ENCODE measurements at places on chromosomes 6 and 20. TPM values are rescaled to one million over a fixed set of nuclear protein-coding genes. Genes with fewer than 3 reads are reported as not detected.

DNA sequence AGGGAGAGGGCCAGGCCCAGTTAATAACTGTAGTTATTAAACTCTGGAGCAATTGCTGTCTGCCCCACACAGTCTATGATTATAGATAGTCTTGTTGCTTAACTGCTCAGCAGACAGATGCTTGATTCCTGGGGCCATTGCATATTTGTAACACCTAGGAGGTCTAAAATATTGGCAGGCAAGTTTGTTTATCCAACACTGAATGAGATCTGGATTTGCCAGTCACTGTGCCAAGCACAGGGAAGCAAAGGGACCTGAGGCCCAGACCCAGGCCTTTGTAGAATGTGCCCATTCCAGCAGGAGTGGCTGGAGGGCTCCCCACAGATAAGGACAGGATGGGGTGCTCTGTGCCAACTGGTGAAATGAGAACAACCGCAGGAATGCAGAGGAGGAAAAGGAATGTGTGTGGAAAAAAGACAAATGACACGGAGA is 17.6 kb upstream of the ENTPD6 start:
- H3K27ac ChIP-seq: peak overlapping the region; percentile 76
- H3K4me3 ChIP-seq: no peak overlapping the region
- no peaks in the 10 kb centered on the region for H3K27me3 ChIP-seq
- H3K36me3 ChIP-seq: no peaks in the 10 kb centered on the region

SMIM13 gene
- 17.6 TPM for total RNA-seq

DNA sequence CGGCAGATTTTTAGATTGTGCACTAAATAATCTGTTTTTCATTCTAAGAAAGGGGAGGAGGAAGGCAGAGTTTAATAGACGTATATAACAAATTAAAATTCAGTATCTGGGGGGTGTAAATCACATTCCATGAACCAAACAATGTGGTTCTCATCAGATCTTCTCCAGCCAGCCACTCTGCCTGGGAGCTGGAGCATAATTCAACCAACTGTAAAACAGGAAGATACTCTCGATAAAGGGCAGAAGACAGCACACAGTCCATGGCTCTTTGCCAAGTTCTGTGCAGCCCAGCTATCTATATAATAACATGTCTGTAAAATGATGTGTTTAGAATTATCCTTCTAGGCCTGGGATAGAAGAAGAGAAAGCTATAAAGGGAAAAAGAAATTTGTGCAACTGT is 289.9 kb upstream of the ZFP64 start:
- H3K27me3 ChIP-seq: no peaks in the 10 kb centered on the region
- no peaks in the 10 kb centered on the region for H3K4me1 ChIP-seq
- H3K36me3 ChIP-seq: no peaks in the 10 kb centered on the region
- H3K27ac ChIP-seq: no peak overlapping the region

DNA sequence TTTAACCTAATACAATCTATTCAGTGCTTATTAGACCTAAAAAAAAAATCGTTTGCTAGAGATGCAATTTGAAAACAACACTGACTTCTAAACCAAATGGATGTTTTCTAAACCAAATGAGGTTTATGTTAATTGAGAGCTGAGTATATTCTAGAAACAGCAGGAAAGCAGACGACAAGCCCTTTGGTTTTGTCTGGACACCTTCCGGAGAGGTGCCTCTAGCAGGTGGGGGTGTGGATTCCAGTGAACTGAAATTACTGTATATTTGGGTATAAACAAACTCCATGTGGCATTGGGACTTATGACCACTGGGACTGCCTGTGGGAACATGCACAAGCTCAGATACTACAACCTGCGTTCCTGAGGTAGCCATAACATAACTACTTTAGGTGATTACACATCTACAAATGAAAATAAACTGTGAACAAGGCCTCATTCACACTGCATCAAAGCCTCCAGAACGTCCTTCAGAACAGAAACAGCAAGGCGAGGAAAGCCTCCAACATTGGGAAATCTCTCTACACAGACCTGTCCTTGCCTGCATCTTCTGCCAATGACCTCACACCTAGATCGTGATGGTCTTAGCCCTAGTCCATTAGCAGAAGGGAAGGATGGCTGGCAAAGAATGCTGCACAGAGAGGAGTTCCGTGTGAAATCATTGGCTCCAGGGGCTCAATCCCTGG is 206.8 kb upstream of the FOXQ1 start:
- H3K36me3 ChIP-seq: no peaks in the 10 kb centered on the region
- H3K4me1 ChIP-seq: no peaks in the 10 kb centered on the region
- H3K4me3 ChIP-seq: no peak overlapping the region

RIMS4 gene
- total RNA-seq: 4.0 TPM

- H3K36me3 ChIP-seq: no peaks in the 10 kb centered on the region
- no peak overlapping the region for H3K27ac ChIP-seq
- no peak for DNase-seq
Measured at GRCh38 chr6:12909833-12910232, 193.3 kb downstream of the PHACTR1 start.

DNA sequence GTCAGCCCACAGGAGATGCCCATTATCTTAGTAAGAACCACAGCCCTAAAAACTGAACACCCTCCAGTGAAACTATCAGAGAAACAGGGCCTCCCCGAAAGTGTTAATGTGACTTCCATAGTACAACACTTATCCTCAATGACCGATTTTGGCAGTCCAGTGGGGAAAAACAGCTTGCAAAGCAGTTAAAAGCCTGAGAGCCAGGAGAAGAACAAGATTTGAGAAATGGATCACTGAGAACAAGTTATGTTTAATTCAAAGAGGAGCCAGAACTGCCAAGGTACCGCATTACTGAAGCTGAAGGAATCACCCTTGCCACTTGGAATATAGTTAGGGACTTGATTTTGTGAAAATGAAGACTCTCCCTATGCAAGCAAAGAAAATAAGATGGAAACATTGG is 236.9 kb downstream of the QKI start:
- H3K36me3 ChIP-seq: no peaks in the 10 kb centered on the region
- DNase-seq: no peak
- H3K4me1 ChIP-seq: no peaks in the 10 kb centered on the region
- H3K27ac ChIP-seq: no peak overlapping the region
- H3K4me3 ChIP-seq: no peak overlapping the region

GRCh38 chr6:51753635-51754034 is 333.8 kb downstream of the PKHD1 start:
- no peaks in the 10 kb centered on the region for H3K4me1 ChIP-seq
- no peak overlapping the region for H3K4me3 ChIP-seq
- no peak for DNase-seq
- no peak overlapping the region for H3K27ac ChIP-seq
- no peaks in the 10 kb centered on the region for H3K27me3 ChIP-seq

OR2H2 gene
- total RNA-seq: not detected

- H3K36me3 ChIP-seq: peaks cover 10% of the 10 kb centered on the region
- H3K4me1 ChIP-seq: peaks cover 33% of the 10 kb centered on the region
- peak overlapping the region; percentile 88 for H3K4me3 ChIP-seq
- no peak for DNase-seq
- H3K27me3 ChIP-seq: no peaks in the 10 kb centered on the region
- H3K27ac ChIP-seq: peak overlapping the region; percentile 89
Measured at GRCh38 chr20:63980317-63980805, 571 bp upstream of the PRPF6 start.

DNA sequence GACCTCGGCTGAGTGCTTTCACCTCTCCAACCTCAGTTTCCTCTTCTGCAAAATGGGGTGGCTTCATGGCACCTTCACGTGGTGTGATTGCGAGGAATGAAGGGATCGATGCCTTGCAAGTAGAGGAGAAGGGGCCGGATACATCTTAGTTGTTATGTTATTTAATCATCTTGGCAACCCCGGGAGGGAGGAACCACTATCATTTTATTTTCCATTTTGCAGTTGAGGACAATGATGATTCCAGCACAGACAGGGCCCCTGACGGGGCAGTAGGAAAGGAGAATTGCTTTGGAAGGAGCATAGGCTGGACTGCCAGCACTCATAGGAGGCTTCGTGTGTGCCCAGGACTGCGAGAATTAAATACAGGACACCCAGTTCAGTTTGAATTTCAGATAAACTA is 2.5 kb upstream of the PMEPA1 start:
- no peaks in the 10 kb centered on the region for H3K27me3 ChIP-seq
- DNase-seq: no peak
- H3K36me3 ChIP-seq: no peaks in the 10 kb centered on the region
- no peak overlapping the region for H3K4me3 ChIP-seq
- peaks cover 43% of the 10 kb centered on the region for H3K4me1 ChIP-seq

AP5S1 gene
- total RNA-seq: 23.1 TPM

- H3K4me1 ChIP-seq: no peaks in the 10 kb centered on the region
- no peak for DNase-seq
- H3K36me3 ChIP-seq: no peaks in the 10 kb centered on the region
- no peak overlapping the region for H3K4me3 ChIP-seq
- H3K27me3 ChIP-seq: 0 out of 2 replicates have a peak, but pooled peaks cover 2% of the 10 kb centered on the region
Measured at GRCh38 chr6:123462152-123462551, 174.6 kb downstream of the TRDN start.

- no peaks in the 10 kb centered on the region for H3K36me3 ChIP-seq
- DNase-seq: no peak
- 0 out of 2 replicates have a peak, but pooled peaks cover 4% of the 10 kb centered on the region for H3K4me1 ChIP-seq
- H3K27me3 ChIP-seq: no peaks in the 10 kb centered on the region
- no peak overlapping the region for H3K27ac ChIP-seq
- H3K4me3 ChIP-seq: no peak overlapping the region
Measured at GRCh38 chr20:51120868-51121267, 98.0 kb upstream of the KCNG1 start.

EPPIN gene
- not detected for total RNA-seq

DNA sequence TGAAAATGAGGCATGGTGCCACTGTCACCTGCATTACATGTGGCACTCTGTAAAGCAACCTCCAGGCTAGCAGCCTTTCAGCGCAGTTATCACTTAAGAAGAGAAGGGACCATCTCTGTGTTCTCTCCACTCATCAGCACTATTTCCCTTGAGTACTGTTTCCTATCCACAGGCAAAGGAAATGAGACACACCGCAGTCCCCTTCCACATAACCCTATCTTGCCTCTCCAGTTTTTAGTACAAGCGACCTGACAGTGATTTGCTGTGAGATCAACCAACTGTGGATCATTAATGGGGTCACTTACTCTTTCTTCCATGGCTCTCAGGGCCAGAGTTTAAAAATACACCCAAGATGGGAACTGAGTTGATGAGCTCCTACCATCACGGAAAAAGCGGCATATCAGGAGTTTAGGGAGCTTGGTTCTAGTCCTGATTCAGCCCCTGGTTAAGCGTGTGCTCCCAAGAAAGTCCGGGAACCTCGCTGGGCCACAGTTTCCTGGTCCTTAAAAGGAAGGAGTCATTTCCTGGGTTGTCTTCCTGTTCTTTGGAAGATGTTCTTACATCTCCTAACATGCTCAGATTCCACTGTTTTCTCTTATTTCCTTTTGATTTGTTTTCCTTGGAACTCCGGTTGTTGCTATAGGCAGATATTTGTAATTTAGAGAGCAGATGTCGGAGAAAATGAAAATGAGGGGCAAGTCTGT is 27.3 kb downstream of the PRDM1 start:
- no peak overlapping the region for H3K27ac ChIP-seq
- H3K36me3 ChIP-seq: no peaks in the 10 kb centered on the region
- no peak overlapping the region for H3K4me3 ChIP-seq
- no peaks in the 10 kb centered on the region for H3K27me3 ChIP-seq
- H3K4me1 ChIP-seq: no peaks in the 10 kb centered on the region

DNA sequence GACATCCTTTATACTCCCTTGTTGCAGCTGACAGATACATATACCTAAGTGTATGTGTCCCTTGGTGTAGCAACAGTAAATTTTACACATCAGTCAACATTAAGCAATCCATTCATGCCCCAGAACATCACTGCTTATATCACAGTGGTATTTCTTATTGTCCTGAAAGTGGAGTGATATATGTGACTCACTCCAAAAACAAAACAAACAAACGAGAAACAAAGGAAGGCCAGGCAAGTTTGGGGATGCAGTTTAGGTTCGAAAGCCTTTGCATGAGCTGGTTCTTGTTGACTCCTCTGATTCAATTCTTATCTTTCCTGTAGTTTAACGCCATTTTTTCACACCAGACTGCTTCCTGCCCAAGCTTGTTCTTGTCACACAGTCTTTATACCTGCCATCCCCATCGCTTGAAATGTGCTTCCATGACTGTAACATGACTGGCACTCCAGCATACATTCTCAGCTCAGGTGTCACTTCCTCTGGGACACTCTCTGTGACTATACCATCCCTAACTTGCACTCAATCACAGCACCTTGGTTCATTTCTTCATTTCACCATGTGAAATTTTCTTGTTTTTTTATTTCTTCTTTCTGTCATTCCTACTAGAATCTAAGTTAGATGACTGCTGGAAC is 125.0 kb upstream of the TSHZ2 start:
- DNase-seq: no peak
- H3K36me3 ChIP-seq: no peaks in the 10 kb centered on the region
- no peaks in the 10 kb centered on the region for H3K27me3 ChIP-seq

DNA sequence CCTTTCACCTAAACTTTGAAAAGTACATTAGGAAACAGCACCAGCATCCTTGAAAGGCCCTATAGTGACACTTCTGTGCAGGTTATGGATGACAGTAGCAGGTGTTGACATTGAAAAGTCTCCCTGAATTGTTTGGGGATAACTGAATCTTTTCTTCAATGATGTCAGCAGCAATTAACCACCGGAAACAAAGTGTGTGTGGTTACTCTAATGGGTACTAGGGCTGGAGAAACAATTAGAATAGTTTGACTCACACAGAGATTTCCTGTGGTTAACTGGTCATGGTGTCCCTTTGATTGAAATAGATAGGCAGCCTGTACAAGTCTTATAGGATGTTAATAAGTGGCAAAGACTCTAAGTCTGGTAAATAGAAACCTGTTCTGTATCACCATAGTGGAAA is 189.1 kb downstream of the TBX18 start:
- DNase-seq: no peak
- H3K4me1 ChIP-seq: no peaks in the 10 kb centered on the region
- H3K27me3 ChIP-seq: no peaks in the 10 kb centered on the region
- no peaks in the 10 kb centered on the region for H3K36me3 ChIP-seq
- H3K4me3 ChIP-seq: no peak overlapping the region

- H3K27ac ChIP-seq: no peak overlapping the region
- no peaks in the 10 kb centered on the region for H3K36me3 ChIP-seq
- H3K27me3 ChIP-seq: peaks cover 28% of the 10 kb centered on the region
- H3K4me1 ChIP-seq: no peaks in the 10 kb centered on the region
- H3K4me3 ChIP-seq: no peak overlapping the region
- DNase-seq: no peak
Measured at GRCh38 chr6:107823047-107823557, 1.0 kb downstream of the SCML4 start.

DNA sequence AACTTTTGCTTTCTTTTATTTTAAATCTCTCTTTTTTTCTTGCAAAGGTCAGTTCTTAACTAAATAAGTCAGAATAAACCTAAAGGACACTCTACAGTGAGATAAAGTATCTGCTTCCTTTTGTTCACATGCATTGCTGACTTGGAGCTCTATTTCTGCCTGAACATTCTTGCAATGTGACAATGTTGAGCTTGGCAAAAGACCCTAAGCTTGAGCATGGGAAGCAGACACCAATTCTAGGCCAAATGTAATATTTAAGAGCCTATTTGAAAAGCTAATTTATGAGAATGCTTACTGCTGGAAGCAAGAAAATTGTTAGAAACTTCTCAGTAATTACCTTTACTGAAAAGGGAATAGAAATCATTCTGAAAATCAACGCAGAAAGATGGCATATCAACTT is 556.2 kb downstream of the CBLN4 start:
- H3K27ac ChIP-seq: no peak overlapping the region
- H3K27me3 ChIP-seq: no peaks in the 10 kb centered on the region
- no peaks in the 10 kb centered on the region for H3K36me3 ChIP-seq
- H3K4me3 ChIP-seq: no peak overlapping the region
- DNase-seq: no peak

All from Panc1 (cell line).